ENCODE measurements at places on chromosomes 7 and 10.

DNA sequence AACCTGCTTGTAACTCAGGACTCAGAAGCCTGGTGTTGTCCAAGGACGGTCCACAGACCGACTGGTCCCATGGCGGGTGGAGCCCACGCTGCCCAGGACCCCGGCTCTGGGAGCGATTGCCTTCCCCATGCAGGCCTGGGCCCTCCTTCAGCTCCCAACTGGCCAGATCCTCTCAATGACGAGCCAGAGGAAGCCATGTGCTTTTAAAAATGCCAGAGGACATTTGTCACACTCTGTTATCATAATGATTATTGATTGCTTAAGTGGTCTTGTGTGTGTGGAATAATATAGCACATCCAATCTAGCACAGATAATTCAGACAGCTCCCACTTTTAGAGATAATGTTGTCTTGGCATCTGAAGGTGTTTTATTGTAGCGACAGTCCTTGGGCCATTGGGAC lies 22.6 kb upstream of the OGDHL start:
- no peak for DNase-seq

GRCh38 chr10:8365935-8366911 lies 311.7 kb downstream of the GATA3 start:
- DNase-seq = no peak

DNA sequence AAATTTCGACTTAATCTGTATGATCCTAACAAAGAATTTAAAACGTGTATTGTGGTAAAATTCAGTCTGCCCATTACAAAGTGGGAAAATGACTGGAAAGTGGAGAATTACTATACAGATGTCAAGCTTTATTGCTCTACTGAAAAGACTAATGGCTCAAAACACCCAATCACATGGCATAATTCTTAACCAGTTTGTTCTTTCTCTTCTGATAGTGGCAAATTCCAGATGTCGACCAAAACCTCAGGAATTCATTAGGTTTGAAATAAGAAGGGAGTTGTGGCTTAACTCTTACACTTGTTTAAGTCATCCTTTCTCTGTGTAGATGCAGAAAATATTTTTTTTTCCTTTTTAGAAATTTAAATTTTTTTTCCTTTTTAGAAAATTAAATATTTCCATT lies 1254.9 kb upstream of the LRRN3 start:
- no peak for DNase-seq

- DNase-seq = peak; percentile 75
Observed at GRCh38 chr7:54932818-54933543, 85.8 kb upstream of the EGFR start.

- DNase-seq = no peak
Observed at GRCh38 chr7:125984795-125985194, 1055.2 kb upstream of the POT1 start.
